ENCODE measurements at places on chromosomes 4 and X. TPM values are rescaled to one million over a fixed set of nuclear protein-coding genes. Genes with fewer than 3 reads are reported as not detected.

DNA sequence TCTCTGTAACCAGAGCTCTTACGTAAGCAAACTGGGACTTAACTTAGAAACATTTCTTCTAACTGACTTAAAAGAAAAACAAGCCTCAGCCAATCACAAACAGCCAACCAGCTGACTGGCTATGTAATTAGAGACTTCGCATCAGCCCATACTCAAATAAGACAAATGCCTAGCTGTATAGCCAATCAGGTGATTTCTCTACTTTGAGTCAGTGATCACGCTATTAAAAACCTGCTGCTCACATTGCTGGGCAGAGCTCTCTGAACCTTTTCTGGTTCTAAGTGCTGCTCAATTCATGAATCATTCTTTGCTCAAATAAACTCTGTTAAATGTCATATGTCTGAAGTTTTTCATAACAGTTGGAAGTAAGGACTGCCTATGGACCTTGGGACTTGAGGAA, 9.9 kb upstream of the SMIM10L2A start:
- no peak overlapping the region for H3K4me3 ChIP-seq
- no peak overlapping the region for H3K27ac ChIP-seq
- no peak for DNase-seq
- H3K4me1 ChIP-seq: peaks cover 12% of the 10 kb centered on the region
- no peaks in the 10 kb centered on the region for H3K27me3 ChIP-seq

GRCh38 chr4:102399021-102399420, 53.7 kb upstream of the SLC39A8 start:
- H3K4me3 ChIP-seq: no peak overlapping the region
- H3K27ac ChIP-seq: no peak overlapping the region
- no peaks in the 10 kb centered on the region for H3K27me3 ChIP-seq
- no peaks in the 10 kb centered on the region for H3K4me1 ChIP-seq
- H3K36me3 ChIP-seq: no peaks in the 10 kb centered on the region
- DNase-seq: no peak

GRCh38 chrX:102745857-102746584, 25.5 kb downstream of the GPRASP3 start:
- H3K27ac ChIP-seq: no peak overlapping the region
- no peaks in the 10 kb centered on the region for H3K27me3 ChIP-seq
- H3K36me3 ChIP-seq: no peaks in the 10 kb centered on the region
- DNase-seq: peak; percentile 76

DNA sequence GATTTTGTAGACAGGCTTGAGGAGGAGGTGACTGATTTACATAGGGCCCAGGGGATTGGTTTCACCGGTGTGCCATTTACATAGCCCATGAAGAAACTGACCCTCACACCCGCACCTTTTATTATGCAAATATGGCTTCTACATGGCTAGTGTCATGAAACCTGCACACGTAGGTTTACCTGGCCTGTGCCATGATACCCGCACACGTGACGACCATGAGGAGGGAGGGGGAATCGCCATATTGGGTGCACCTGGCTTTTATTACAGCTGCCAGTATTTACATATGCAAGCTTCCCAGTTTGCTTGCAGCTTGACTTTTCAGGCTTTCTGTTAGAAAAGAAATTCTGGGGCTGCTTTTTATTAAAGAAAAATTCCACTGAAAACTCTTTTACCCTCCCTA, 359.7 kb downstream of the ADAM29 start:
- H3K27me3 ChIP-seq: no peaks in the 10 kb centered on the region
- H3K4me3 ChIP-seq: no peak overlapping the region
- H3K27ac ChIP-seq: no peak overlapping the region
- no peaks in the 10 kb centered on the region for H3K4me1 ChIP-seq
- H3K36me3 ChIP-seq: no peaks in the 10 kb centered on the region

The TIMM8A gene
- 9.5 TPM for total RNA-seq

- no peaks in the 10 kb centered on the region for H3K4me1 ChIP-seq
- no peak overlapping the region for H3K4me3 ChIP-seq
- H3K27ac ChIP-seq: no peak overlapping the region
- no peaks in the 10 kb centered on the region for H3K27me3 ChIP-seq
- H3K36me3 ChIP-seq: no peaks in the 10 kb centered on the region
Measured at GRCh38 chrX:64642482-64642881, 247.2 kb upstream of the MTMR8 start.

DNA sequence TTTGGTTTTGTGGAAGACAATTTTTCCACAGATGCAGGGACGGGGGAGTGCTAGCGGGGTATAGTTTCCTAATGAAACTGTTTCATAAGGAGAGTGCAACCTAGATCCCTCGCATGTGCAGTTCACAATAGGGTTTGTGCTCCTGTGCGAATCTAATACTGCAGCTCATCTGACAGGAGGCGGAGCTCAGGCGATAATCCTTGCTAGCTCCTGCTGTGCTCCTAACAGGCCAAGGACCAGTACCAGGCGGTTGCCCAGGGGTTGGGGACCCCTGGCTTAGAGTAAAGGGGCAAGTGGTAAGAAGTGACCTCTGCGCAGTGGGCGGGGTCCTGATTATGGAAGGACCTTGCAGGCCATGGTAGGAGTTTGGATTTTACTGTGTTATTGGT, 3.8 kb downstream of the SCML1 start:
- no peak overlapping the region for H3K27ac ChIP-seq
- no peak overlapping the region for H3K4me3 ChIP-seq
- peak; percentile 75 for DNase-seq
- peaks cover 16% of the 10 kb centered on the region for H3K4me1 ChIP-seq
- no peaks in the 10 kb centered on the region for H3K36me3 ChIP-seq
